ENCODE measurements at places on chromosomes 2 and 18.

DNA sequence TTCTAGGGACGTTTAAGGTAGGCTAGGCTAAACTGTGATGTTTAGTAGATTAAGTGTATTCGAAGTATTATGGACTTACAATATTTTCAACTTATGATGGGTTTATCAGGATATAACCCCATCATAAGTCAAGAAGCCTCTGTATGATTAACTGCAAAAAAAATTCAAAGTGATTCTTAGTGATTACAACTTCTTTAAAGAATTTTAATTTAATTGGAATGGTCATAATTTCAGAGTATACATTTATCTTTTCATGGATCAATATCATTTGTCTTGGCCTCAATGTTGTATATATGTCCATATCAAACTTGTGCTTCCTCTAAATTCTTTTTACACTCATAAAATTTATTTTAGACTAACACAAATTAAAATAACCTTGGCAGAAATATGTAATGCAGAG lies 183.3 kb upstream of the LRP1B start:
- no peak for DNase-seq

DNA sequence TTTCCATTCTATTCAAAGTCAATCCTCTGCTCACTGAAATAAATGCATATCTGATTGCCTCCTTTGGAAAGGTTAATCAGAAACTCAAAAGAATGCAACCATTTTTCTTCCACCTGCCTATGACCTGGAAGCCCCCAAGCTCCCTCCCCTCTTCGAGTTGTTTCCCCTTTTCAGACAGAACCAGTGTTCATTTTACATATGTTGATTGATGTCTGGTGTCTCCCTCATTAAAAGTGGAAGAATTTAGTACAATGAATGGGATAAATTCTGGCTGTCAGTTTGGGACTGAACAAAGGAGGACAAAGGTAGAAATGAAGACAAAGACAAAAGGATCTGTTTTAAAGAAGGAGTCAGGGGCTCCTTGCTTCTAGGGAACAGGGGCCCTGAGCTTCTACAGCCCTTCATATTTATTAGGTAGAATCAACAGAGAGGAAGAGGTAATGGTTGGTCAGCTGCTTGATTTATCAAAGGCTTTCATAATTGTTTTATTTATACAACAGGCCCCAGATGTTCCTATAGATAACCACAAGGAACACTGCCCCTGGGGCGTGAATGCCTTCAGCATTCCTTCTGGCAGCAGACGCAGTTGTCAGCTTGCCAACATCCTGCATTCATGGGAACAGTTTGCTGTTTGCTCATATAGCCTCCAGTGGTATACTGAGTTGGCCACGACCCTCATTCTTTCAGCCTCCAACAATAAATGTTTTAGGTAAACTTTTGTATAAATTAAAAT lies 949.8 kb upstream of the LRATD1 start:
- DNase-seq, result no peak

DNA sequence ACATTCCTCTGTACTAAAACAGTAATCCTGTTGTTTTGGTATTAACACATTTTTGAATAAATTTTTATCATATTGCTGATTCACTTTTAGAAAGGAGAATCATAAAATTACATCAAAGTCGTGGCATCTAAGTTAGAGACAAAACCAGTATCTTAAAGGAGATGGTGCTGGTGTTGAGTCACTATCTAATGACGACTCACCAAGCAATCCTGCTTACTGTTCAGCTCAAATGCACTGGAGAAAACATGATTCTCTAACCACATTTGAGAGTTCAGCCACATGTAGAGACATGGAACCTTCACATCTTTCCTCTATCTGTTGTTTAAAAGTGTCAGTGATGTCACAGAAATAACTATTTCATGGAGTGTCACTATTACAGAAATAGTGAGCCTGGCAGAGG lies 473.8 kb downstream of the TGIF1 start:
- DNase-seq, result no peak

DNA sequence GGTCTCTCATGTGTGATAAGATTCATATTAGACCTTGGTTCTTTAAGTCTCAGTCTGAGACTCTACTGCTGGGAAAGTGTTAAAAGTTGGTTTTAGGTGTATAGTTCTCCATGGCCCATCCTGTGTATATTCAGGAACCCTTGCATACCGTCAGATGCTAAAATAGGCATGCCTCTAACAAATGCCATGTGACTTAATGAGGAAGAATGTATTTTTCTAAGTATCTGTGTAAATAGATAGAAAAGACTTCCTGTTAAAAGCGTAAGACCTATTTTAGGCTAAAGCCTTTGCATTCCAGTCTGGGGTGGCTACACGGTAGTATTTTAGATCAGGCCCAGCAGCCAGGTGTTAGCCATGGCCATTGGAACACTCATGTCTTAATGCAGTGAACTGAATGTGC lies 73.3 kb downstream of the RHBDD1 start:
- DNase-seq, result no peak

DNA sequence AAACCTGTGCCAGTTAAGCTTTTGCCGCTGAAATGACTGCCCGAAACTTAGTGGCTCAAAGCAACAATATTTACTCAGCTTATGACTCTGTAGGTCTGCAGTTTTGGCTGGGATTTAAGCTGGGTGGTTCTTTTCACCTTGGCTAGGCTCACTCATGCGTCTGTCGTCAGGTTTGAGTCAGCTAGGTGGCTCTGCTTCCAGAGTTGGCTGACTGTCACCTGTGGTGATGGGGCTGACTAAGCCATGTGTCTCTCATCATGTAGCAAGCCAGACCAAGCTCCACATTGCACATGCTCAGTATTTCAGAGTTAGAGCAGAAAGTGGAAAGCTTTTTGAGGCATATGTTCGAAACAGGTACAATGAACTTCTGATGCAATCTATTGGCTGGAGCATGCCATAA lies 354.8 kb downstream of the MEIS1 start:
- DNase-seq, result no peak

DNA sequence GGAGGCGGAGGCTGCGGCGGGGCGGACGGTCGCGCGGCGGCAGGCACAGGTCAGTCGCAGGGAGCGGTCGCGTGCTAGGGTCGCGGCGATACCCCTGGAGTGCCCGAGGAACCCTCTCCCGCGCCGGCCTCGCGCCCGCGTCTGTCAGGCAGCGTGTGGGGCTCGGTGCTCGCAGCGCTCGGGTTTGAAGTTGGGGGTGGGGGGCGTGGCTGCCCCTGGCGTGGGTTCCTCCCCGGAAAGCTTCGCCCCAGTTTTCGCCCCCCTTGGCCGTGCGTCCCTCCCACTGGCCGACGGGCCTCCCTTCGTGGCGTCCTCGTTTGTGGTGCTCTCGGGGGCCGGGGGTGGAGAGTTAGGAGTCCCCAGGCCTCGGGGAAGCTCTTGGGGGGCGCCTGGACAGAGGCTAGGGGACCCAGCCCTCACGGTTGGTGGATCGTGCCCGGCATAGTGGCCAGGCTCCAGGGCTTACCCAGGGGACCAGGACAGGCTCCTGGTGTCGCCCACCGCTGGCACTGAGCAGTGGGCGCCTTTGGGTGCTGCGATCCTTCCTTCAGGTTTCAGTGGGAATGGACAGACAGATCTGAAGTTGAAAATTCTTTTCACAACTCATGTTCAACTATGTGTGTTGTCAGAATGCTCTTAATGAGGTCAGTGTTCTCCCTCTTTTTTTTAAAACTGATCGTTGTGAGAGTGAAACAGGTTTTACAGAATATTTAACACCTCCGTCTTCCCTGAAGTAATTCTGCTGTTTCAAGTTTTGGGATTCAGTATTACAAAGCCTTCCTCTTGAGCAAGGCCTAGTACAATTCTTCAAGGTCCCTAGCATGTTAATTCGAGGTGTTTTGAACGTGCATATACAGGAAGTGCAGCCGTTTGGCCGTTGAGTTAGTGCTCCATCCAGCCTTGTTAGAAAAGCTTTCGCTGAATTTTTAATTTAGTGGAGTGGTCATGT lies 604 bp downstream of the RALBP1 start:
- DNase-seq, result peak; percentile 29

All from NCI-H526 (cell line).